ENCODE measurements at places on chromosomes 13 and 19. TPM values are rescaled to one million over a fixed set of nuclear protein-coding genes. Genes with fewer than 3 reads are reported as not detected.
A peak's percentile ranks its signal among the peaks of the same experiment; 100 is the strongest.

Gene FPR3
- 7.1 TPM for total RNA-seq

GRCh38 chr19:12293777-12294248 lies 870 bp downstream of the ZNF44 start:
- peak overlapping the region; percentile 100 for H3K4me3 ChIP-seq
- DNase-seq, result peak; percentile 93
- peak overlapping the region; percentile 98 for H3K27ac ChIP-seq
- no peaks in the 10 kb centered on the region for H3K36me3 ChIP-seq
- H3K4me1 ChIP-seq, result peaks cover 5% of the 10 kb centered on the region
- no peaks in the 10 kb centered on the region for H3K27me3 ChIP-seq

- H3K27me3 ChIP-seq, result no peaks in the 10 kb centered on the region
- H3K36me3 ChIP-seq, result no peaks in the 10 kb centered on the region
- no peak overlapping the region for H3K27ac ChIP-seq
- DNase-seq, result no peak
- H3K4me3 ChIP-seq, result no peak overlapping the region
- no peaks in the 10 kb centered on the region for H3K4me1 ChIP-seq
Measured at GRCh38 chr19:54791476-54791875, 11.9 kb upstream of the KIR2DL4 start.

Gene KLK6
- not detected for total RNA-seq

- no peak overlapping the region for H3K27ac ChIP-seq
- no peak for DNase-seq
- H3K36me3 ChIP-seq, result no peaks in the 10 kb centered on the region
- H3K4me1 ChIP-seq, result peaks cover 39% of the 10 kb centered on the region
- H3K4me3 ChIP-seq, result no peak overlapping the region
Measured at GRCh38 chr19:2170219-2170618, 6.5 kb downstream of the DOT1L start.

GRCh38 chr13:50352720-50353480 lies 337.7 kb downstream of the KCNRG start:
- no peaks in the 10 kb centered on the region for H3K4me1 ChIP-seq
- no peak overlapping the region for H3K27ac ChIP-seq
- DNase-seq, result no peak
- no peaks in the 10 kb centered on the region for H3K36me3 ChIP-seq
- H3K27me3 ChIP-seq, result no peaks in the 10 kb centered on the region
- H3K4me3 ChIP-seq, result no peak overlapping the region

DNA sequence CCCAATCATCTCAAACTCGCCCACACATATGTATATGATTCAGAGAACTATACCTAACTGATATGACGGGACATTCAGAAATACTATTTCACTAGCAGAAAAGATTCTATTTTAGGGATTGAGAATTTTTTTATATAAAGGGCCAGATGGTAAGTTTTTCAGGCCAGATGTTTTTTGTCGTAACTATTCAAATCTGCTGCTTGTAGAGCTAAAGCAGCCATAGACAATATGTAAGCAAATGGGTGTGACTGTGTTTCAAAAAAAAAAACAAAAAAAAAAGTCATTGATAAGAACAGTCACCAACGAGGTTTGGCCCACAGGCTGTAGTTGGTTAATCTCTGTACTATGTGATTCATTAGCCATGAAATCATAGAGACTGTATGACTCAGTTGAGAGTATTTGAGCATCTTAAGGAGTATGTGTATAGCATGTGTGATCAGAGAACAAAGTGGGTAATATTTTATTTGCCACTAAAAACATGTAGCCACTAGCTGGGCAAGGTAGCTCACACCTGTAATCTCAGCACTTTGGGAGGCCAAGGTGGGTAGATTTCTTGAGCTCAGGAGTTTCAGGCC lies 2724.7 kb downstream of the PCDH9 start:
- DNase-seq, result no peak
- H3K27me3 ChIP-seq, result no peaks in the 10 kb centered on the region
- H3K4me1 ChIP-seq, result no peaks in the 10 kb centered on the region
- no peak overlapping the region for H3K4me3 ChIP-seq
- no peaks in the 10 kb centered on the region for H3K36me3 ChIP-seq

DNA sequence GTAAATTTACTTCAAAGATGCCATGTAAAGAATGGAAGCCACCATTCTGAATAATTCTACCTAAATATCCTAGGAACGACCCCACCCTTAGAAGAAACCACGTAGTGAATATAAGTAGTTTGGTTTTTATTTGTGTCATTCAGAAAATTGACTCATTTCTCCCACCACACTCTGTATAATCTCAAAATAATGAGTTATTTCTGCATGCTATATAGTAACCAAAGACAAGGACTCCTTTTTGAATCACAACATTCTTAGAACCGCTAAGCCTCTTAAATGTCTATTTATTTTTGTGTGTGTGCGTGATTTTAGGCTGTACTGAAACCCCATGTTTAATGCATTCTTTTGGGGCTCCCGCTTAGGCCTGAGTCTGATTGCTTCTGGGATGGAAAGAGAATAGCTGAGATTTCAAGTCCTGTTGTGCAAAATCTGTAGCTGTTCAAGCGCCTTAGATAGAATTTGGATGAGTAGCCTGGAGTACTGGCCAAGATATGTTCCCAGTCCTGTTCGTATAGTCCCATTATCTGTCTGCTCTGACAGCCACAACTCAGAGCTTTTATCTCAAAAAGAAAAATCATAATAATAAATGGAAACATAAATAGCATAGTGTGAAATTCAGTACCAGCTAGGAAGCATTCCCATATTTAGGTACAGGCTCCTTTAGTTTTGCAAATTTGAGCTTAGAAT lies 532.4 kb upstream of the NBEA start:
- no peaks in the 10 kb centered on the region for H3K27me3 ChIP-seq
- DNase-seq, result no peak
- no peaks in the 10 kb centered on the region for H3K4me1 ChIP-seq
- H3K4me3 ChIP-seq, result no peak overlapping the region
- H3K27ac ChIP-seq, result no peak overlapping the region
- H3K36me3 ChIP-seq, result no peaks in the 10 kb centered on the region

GRCh38 chr19:10961073-10961860 lies 437 bp downstream of the SMARCA4 start:
- H3K27me3 ChIP-seq, result no peaks in the 10 kb centered on the region
- peak overlapping the region; percentile 93 for H3K4me3 ChIP-seq
- H3K27ac ChIP-seq, result peak overlapping the region; percentile 71
- peak; percentile 43 for DNase-seq
- H3K36me3 ChIP-seq, result no peaks in the 10 kb centered on the region

DNA sequence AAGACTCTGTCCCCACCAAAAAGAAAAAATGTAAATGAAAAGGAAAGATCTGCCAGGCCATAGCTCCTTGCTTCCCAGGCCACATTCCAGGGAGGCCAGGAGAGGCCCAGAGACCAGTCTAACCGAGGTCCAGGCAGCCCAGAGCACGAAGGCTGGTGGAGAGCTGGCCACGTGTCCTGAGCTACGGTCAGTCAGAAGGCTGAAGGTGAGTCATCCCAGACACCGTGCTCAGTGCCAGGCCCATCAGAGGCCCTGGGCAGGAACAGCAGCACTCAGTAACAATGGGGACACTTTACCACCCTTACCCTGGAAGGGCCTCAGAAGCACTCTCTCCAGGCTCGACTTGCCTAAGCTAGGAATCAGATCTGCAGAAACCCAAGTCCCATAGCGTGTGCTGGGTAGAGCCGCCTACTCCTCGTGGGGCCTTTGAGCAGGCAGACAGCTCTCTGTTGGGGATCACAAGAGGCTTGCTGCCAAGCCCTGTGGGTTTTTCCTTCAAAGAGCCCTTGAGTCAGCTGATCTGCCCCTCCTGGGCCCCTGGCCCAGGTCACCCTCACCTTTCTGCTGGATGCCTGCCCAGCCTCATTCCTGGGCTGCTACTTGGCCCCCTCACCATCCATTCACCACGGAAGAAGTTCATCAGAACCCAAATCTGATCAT lies 11.6 kb upstream of the DNMT1 start:
- H3K27ac ChIP-seq, result no peak overlapping the region
- no peak overlapping the region for H3K4me3 ChIP-seq
- H3K27me3 ChIP-seq, result no peaks in the 10 kb centered on the region
- no peaks in the 10 kb centered on the region for H3K36me3 ChIP-seq
- DNase-seq, result no peak
- no peaks in the 10 kb centered on the region for H3K4me1 ChIP-seq

DNA sequence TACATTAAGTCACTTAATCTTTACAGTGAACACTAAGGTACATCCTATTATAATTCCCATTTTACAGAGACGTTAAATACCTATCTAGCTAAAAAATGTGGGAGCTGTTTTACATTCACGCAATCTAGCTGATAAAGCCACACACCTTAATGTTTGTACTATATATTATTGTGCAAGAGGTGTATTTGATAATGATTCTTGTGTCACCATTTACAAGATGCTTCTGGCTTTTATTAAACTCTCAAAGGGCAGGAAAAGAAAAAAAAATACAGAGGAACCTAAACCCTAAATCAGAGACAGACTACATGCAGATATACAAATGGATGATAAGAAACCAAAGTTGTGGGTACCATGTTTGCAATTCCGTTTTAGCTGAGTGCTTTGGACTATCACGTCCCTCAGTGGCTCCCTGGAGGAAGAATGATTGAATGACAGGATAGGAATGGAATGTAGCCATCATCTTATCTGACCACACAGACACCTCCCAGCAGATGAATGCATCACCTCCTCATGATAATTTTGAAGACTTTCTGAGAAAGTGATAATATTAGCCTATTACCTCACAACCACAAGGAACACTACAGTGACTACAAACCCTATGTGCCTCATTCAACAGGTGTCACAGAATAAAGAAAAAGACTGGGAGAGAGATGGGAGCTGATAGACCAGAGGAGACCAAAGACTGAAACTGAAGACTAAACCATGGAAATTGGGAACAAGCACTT lies 230.5 kb upstream of the SERP2 start:
- H3K4me3 ChIP-seq, result peak overlapping the region; percentile 39
- H3K27me3 ChIP-seq, result no peaks in the 10 kb centered on the region
- H3K36me3 ChIP-seq, result no peaks in the 10 kb centered on the region
- H3K27ac ChIP-seq, result peak overlapping the region; percentile 68

- no peaks in the 10 kb centered on the region for H3K4me1 ChIP-seq
- no peak overlapping the region for H3K27ac ChIP-seq
- no peaks in the 10 kb centered on the region for H3K27me3 ChIP-seq
- peaks cover 12% of the 10 kb centered on the region for H3K36me3 ChIP-seq
Measured at GRCh38 chr13:106491463-106491862, 44.0 kb downstream of the EFNB2 start.

GRCh38 chr13:111114362-111115060 lies 599 bp upstream of the ARHGEF7 start:
- H3K4me3 ChIP-seq, result peak overlapping the region; percentile 49
- no peak for DNase-seq
- H3K36me3 ChIP-seq, result no peaks in the 10 kb centered on the region
- H3K4me1 ChIP-seq, result no peaks in the 10 kb centered on the region
- H3K27ac ChIP-seq, result no peak overlapping the region
- H3K27me3 ChIP-seq, result peaks cover 38% of the 10 kb centered on the region

Gene APOC1
- total RNA-seq, result 19.9 TPM

Gene DACT3
- total RNA-seq, result 5.3 TPM

Gene DMPK
- total RNA-seq, result 30.6 TPM

GRCh38 chr13:73835138-73835721 lies 299.0 kb downstream of the KLF12 start:
- H3K27me3 ChIP-seq, result no peaks in the 10 kb centered on the region
- no peaks in the 10 kb centered on the region for H3K4me1 ChIP-seq
- no peaks in the 10 kb centered on the region for H3K36me3 ChIP-seq
- H3K4me3 ChIP-seq, result no peak overlapping the region

Gene SERPINE3
- not detected for total RNA-seq

Gene SARS2
- total RNA-seq, result 37.2 TPM

GRCh38 chr13:112102243-112102642 lies 35.3 kb downstream of the SOX1 start:
- DNase-seq, result no peak
- H3K27me3 ChIP-seq, result peaks cover 53% of the 10 kb centered on the region
- no peak overlapping the region for H3K27ac ChIP-seq
- no peaks in the 10 kb centered on the region for H3K4me1 ChIP-seq

DNA sequence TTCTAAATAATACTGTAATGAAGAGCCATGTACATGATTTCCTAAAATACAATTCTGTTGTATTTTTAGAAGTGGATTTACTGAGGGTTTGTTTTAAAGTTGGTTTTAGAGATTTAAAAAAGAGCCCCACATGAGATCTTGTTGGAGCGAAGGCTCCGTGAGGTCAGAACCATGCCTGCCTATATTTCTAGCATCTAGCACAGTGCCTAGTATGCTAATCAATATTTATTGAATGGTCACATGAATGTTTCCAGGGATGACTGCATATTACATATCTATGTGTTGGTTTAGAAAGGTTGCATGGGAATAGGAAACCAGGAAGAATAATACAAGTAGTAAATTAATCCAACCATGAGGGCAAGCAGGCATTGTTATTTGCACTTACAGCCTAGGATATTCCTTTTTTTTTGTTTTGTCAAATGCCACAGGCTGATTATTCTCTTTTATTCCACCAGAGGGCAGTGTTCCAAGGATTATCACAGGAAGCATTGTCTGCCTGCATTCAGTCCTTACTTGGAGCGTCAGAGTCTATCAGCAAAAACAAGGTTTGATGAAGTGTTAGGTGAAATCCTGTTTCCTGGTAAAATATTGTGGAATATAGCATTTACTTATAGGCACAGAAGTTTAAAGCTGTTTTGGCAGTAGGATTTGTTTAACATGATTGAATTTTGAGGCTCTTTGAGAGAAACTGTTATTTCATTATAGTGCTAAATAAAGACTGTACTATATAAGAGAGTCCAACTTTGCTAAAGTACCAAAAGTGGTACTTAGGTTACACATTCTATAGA lies 46.8 kb downstream of the COG3 start:
- H3K27me3 ChIP-seq, result no peaks in the 10 kb centered on the region
- peak; percentile 33 for DNase-seq
- H3K4me1 ChIP-seq, result no peaks in the 10 kb centered on the region

DNA sequence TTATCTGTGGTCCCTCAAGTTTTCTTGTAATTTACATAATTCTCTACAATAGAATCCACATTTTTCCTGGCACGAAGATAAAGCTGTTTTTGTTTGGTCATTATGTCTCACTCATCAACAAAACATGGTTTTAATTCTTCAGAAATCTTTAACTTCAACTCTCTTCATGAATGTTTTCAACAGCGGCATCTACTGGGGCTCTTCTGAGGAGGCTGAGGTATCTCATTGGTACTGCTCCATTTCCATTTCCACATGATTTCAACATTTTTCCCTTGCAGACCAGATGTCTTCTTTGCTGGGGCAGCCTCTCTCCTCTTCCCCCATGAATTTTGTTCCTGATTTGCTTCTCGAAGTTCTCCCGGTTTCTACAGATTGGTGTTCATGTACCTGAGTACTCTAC lies 5.8 kb upstream of the KBTBD7 start:
- no peak overlapping the region for H3K27ac ChIP-seq
- no peak for DNase-seq
- no peaks in the 10 kb centered on the region for H3K27me3 ChIP-seq
- no peaks in the 10 kb centered on the region for H3K36me3 ChIP-seq
- H3K4me1 ChIP-seq, result no peaks in the 10 kb centered on the region

- no peak overlapping the region for H3K27ac ChIP-seq
- H3K36me3 ChIP-seq, result no peaks in the 10 kb centered on the region
- H3K4me1 ChIP-seq, result no peaks in the 10 kb centered on the region
Measured at GRCh38 chr13:80173224-80173623, 167.7 kb downstream of the SPRY2 start.
